ENCODE measurements at places on chromosomes 6 and 20. TPM values are rescaled to one million over a fixed set of nuclear protein-coding genes. Genes with fewer than 3 reads are reported as not detected.

TDP2 gene
- 18.0 TPM for total RNA-seq

DNA sequence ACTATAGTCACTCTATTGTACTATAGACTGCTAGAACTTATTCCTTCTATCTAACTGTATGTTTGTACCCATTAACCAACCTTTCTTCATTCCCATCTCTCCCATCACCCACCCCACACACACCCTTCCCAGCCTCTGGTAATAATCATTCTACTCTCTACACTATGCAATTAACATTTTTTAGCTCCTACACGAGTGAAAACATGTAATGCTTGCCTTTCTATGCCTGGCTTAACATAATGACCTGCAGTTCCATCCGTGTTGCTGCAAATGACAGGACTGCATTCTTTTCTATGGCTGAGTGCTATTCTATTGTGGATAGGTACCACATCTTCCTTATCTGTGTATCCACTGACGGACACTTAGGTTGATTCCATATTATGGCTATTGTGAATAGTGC is 95.5 kb downstream of the ALDH8A1 start:
- no peak for DNase-seq

GRCh38 chr20:61629602-61630390 is 377.7 kb downstream of the CDH4 start:
- DNase-seq, result no peak

DNA sequence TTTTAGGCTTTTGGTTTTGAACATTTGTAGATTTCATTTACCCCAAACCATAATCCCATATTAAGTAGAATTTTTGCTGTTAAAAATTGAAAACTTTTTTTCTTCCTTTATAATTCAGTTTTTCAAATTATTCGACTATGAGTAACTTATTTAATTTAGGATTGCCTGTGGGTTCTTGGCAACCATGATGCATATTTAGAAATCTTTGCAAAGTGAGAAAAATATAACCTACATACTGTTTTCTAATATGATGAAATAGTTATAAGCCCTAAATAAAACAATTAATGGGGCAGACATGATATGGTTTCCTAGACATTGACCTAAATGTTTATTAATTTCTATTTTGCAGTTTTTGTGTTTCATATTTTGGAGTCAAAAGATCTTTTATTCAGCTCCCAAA is 23.6 kb downstream of the NEDD9 start:
- DNase-seq, result no peak

GRCh38 chr6:150470960-150471665 is 102.3 kb downstream of the IYD start:
- no peak for DNase-seq

Data from pancreas (tissue), 10 donors.